M059J (cell line): ENCODE measurements at places on chromosomes 6 and 20. TPM values are rescaled to one million over a fixed set of nuclear protein-coding genes. Genes with fewer than 3 reads are reported as not detected.

Gene MACROD2
- 0.44 and 1.8 TPM in 2 replicates for total RNA-seq

GRCh38 chr6:125547381-125547780, 202.1 kb upstream of the HEY2 start:
- DNase-seq = peak; percentile 14

Gene OVOL2
- total RNA-seq = 0.22 TPM in 1 of 2 replicates, not detected in the other

GRCh38 chr20:58829531-58829941, 21.2 kb downstream of the GNAS-AS1 start:
- peak; percentile 32 for DNase-seq

DNA sequence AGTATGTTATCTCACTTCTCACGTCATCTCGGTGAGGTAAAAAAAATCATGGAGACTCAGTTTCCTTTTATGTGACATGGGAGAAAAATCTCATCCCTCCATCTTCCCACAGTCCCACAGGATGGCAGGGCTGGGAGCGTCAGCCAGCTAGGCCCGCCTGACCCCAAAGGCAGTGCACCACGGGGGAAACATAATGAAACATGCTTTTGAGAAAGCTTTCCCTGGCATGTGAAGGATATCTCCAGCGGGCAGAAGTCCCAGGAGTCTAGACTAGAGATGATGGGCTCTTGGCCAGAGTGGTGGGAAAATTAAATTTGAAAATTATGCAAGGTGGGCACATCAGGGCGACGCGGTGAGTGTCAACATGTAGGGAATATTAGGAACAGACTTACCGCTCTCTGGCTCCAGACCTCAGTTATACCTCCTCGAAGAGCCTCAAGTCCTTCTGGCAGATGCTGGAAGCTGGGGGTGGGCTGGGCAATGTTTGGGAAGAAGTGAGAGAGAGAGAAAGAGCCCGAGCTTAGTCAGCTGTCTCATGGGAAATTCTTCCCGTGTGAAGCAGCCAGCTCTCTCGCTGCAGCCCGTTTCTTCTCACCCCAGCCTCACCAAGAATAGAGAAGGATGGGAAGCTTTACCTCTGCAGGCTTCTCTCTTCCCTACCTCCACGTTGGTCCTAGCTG, 52.3 kb downstream of the MOCS1 start:
- no peak for DNase-seq

Gene HDGFL1
- not detected in 2 replicates for total RNA-seq

- DNase-seq = peak; percentile 93
These were observed at the start of gene ZSCAN12 for GRCh38 chr6:28399350-28400121. ZSCAN12 (minus strand) TSS chr6:28399747; CDS start chr6:28398405, 1,342 bp downstream.

Gene CDSN
- total RNA-seq = not detected in 2 replicates

Gene MAK
- 0.20 and 0.44 TPM in 2 replicates for total RNA-seq

DNA sequence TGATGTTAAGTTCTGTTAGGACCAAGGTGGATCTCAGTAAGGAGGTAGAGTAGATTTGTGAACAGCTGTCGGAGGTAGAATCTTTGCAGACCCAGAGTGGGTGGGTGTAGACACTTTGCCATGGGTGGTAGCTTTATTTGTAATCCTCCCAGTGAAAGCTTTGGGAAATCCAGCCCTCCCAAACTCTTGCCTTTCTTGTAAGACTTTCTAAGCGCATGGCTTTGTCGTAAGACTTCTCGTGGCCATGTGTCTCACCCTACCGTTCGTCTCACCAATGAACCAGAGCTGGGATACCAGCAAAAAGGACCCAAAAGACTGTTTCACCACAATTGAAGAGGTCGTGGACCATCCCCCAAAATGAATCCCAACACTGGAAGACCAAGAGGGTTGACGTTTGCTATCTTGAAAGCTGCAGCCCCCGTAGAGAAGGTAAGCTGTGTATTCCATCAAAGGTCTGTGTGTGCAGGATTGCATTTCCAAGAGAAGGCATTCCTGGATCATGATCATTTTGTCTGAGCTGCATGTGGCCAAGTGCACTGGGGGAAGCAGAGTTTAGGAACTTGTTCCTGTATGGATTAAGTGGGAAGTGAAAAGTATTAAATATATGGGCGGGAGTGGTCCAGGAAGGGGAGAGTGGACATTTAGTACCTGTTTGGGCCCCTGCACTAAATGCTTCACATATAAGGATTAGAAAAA, 5.8 kb upstream of the TMEM14A start:
- DNase-seq = peak; percentile 38

GRCh38 chr20:364905-365794, 15.4 kb upstream of the TRIB3 start:
- peak; percentile 93 for DNase-seq

GRCh38 chr6:41051873-41052272, 1.1 kb upstream of the APOBEC2 start:
- no peak for DNase-seq

DNA sequence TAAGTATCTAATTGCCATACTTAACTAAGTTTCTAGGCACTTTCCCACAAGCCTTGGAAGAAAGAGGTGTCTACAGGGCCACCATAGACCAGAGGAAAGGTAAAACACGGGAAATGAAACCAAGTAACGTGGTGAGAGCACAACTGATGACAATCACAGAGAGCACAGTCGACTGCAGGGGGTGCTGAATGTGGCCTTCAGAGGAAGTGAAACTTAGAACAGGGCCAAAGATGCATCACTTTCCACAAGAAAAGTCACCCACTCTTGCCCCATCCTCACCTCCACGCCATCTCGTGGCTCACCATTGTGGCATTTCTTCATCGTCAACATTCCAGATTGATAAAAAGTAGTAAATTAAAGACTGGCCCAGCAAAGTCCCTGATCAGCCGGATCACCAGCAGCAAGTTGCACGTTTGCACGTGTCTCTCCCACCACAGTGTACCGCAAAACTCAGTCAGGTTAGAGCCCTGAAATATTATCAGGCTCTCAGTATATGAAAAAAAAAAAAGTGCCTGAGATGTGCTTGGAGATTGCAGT, 31.4 kb downstream of the HIVEP2 start:
- DNase-seq = no peak

GRCh38 chr6:34964564-34964963, 75.5 kb downstream of the ANKS1A start:
- DNase-seq = no peak

DNA sequence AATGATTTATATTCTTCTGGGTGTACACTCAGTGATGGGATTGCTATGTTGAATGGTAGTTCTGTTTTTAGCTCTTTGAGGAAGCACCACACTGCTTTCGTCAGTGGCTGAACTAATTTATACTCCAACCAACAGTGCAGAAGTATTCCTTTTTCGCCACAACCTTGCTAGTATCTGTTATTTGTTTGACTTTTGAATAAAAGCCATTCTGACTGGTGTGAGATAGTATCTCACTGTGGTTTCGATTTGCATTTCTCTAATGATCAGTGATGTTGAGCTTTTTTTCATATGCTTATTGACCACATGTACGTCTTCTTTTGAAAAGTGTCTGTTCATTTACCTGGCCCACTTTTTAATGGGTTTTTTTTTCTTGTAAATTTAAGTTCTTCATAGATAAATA, 583.8 kb upstream of the ARID1B start:
- no peak for DNase-seq

DNA sequence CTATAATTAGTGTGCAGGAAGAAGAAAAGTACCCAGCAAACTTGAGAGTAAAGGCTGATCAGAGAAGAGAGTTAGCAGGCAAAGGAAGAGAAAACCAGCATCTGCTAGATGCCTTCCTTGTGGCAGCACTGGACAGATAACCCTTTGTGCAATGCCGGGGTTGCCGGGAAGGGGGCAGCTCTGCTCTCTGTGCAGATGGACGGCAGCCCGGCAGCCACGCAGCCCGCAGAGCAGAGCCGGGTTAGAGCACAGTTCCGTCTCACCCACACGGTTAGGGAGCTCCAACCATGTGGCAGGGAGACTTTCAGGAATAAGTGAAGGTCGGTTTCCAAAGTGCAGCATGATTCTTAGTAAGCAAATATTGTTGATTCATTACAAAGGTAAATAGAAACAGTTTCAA, 80.0 kb upstream of the RPS6KA2 start:
- no peak for DNase-seq

DNA sequence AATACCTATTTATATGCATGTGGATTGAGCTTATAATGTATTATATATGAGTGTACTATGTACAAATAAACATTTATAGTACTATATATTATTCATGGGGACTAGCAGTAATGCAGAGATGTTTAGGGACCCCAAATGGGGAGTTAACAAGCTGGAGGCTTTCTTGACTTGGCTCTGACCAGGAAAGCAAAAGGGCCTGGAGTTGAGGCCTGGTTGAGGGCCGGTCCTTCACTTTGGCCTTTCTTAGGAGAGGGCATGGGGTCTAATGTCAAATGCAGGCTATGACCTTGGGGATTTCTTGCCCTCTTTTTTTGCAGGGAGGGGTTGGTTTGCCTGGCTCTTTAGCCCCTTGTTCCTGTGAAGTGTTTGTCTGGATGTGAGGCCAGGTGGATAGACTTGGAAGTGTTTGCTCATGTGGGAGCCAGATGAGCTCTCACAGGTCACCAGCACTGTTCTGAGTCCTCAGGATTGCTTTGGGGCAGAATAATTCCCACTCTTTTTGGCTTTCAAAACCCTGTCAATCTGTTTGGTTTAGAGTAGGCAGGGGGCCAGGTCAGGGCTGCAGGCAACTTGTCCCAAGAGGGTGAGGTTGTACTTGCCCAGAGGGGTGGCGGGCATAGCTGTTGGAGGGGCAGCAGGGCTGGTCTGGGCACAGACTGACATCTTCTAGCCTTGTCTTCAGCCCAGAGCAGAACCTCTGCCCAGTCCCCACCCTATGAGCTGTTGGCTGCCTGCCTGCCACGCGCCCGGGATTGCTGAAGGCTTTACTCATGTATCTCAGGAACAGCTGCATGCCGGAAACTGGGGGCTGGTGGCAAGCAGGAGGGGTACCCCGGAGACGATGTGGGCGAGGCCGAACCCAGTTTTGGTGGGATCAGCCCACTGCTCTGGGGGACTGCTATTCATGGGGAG, 14.6 kb downstream of the TJAP1 start:
- peak; percentile 70 for DNase-seq

Gene UBD
- total RNA-seq = 0.17 TPM in 1 of 2 replicates, not detected in the other

Gene FAXC
- total RNA-seq = 3.5 and 6.9 TPM in 2 replicates

Gene LAMA4
- 85.6 and 156 TPM in 2 replicates for total RNA-seq

GRCh38 chr6:143549221-143549948, 37.9 kb upstream of the FUCA2 start:
- peak; percentile 72 for DNase-seq

DNA sequence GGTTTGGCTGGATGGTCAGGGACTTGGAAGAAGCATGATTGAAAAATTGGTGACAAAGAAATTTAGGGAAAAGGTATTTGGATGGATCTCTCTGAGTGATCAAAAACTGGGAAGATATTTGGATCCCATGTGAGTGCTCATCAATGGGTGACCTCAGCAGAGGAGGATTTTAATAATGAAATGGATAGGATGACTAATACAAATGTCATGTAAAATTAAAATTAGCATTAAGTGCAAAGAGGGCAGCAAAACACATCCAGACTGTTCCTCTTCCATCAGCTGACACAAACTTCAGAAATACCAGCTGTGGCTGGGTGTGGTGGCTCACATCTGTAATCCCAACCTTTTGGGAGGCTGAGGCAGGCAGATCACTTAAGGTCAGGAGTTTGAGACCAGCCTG, 151.7 kb downstream of the THBS2 start:
- DNase-seq = peak; percentile 64

DNA sequence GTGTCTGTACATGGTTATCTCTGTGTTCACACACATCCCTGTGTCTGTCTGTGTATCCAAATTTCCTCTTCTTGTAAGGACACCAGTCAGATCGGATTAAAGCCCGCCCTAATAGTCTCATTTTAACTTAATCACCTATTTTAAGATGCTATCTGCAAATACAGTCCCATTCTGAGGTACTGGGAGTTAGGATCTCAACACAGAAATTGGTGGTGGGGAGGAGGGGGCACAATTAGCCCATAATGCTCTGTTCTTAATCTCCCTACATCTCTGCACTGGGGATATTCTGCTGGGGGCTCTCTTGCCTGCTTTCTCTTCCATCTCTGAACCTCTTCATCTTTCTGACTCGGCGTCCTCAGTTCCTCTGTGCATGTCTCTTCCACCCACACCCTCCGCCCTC, 320.7 kb downstream of the CDC5L start:
- DNase-seq = no peak

DNA sequence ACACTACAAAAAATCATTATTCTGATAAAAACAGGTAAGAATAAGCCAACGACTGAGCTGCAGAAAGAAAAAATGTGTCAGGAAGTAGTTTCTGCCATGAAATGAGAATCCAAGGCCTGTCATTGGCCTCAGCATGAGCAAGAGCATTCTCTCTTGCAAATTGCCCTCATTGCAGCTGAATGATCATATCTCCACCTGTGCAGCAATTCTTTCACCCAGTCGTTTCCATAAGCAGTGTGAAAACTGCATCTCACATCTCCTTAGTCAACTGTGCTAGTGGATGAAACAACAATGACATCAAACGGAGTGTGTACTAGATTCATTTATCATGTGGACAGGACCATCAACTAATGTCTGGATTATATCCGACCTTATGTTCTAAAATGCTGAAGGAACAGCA, 88.2 kb upstream of the STXBP5 start:
- no peak for DNase-seq

Gene CAPN11
- total RNA-seq = not detected in 2 replicates

- DNase-seq = peak; percentile 97
These were observed 119.4 kb upstream of the GJE1 start for GRCh38 chr6:142013287-142013686.

Gene TSBP1
- total RNA-seq = not detected in 2 replicates
